ENCODE measurements at places on chromosomes 4 and X.

DNA sequence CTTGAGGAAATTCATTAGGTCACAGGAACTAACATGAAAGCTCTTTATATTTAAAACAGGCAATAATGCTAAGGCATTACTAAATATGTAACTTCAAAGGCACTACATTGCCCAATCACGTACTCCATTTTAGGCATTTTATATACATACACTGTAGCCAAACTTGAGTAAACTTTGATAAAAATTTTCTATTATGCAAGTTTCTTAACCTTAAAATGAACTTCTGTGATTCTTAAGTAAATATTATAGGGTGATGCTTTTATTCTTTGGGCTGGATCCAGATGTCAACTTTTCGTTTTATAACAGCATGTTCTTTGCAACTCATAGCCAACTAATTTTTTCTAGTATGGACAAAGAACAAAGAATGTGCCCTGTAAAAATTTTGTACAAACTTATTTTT, 28.3 kb upstream of the MAP9 start:
- DNase-seq = no peak

DNA sequence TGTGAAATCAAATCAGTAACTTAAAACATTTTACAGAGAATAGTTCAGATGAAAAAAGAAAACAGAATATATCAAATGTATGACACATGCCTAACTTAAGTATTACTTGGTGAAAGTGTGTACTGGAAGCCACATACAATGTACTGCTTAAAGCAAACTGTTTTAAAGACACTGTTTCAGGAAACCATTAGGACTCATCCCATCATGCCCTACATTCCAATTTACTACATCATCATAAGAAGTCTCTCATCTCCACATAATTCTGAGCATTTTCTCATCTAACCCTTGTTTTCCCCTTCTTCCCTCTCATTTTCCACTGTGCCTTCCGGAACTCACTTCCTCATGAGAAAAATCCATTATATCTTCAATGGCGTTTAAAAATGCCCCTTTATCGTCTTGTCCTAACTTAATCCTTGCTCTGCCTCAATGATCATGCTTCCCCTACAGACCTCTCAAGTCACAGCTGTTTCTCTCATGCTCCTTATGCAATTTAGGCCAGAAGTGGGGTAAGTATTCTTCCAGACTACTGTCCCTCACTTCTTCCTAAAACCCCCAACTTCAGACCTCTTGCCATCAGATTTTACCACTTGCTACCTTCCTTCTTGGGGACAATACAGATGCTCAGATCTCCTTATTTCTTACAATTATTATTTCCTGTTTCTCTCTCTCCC, 26.8 kb upstream of the FGF5 start:
- DNase-seq = no peak

GRCh38 chrX:13334491-13334890, 14.6 kb upstream of the ATXN3L start:
- no peak for DNase-seq

DNA sequence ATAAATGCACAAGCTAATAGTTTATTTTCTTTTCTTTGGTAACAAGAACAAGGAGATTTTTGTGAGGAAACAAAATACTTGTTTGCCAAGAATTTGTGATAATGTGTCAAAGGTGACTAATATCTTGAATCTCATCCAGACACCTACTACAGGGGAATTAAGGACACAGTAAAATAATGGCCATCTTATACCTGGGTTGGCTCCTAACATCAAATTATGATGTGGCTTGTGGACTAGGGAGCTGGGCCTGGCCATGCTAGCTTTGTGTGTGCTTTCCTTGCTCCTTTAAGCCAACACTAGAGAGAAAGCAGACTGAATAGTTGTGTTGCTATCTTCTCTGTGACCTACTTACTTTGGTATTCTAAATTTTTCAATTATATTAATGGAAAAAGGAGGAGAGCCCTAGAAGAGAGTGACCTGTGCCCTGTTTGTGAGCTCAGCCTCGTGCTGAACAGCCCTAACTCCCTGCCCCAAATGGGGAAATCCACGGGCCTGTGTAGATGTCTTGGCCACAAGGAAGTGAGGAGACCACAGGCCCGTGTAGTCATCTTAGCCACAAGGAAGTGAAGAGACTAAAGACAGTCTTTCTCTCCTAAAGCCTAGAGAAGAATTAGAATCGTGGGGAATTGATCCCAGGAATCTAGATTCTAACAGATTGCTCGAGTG, 23.3 kb downstream of the ARHGAP24 start:
- no peak for DNase-seq

- DNase-seq = no peak
Observed at GRCh38 chr4:118935819-118936218, 47.2 kb downstream of the SYNPO2 start.

DNA sequence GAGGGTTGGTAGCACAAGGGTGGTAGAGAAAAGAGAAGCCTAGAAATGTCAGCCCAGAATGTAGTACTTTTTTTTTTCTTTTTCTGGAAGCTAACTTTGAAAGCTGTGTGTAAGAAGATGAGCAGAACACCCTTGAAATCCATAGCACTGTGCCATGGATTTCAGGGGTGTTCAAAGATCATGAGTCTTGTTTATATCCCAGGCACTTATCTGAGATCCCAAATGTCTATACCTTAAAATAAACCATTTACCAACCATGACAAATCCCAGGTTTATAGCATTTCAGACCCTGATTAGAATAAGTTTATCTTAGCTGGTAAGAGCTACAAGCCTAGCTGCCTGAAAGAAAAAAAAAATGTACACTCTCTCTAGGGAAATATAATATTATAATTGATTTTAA, 389.9 kb upstream of the ANXA10 start:
- no peak for DNase-seq

GRCh38 chr4:149347139-149347538, 468.5 kb downstream of the IQCM start:
- no peak for DNase-seq

- DNase-seq = peak; percentile 23
Observed at GRCh38 chrX:17860811-17861488, at the start of gene RAI2. TSS of gene RAI2 (minus strand) at chrX:17861298. CDS start at chrX:17802010, 59,288 bp downstream.

GRCh38 chrX:143298663-143299241, 218.5 kb downstream of the SPANXN3 start:
- no peak for DNase-seq

DNA sequence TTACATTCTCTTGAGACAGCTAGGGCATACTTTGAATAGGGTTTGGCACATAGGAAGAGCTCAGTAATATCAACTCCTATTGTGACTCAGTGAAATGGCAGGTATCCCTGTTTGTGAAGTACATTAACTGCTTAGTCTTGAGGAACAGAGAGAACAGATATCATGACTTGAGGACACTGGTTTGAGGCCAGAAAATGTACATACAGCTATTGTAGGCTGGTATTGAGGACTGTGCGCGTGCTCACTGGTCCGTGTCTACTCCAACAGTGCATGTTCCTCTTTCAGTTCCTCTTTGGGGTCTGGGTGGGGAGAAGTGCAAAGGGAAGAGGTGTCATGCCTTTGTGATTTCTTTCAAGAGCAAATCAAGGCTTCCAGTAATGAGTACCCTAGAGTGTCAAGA, 34.6 kb upstream of the TBC1D9 start:
- DNase-seq = no peak

GRCh38 chr4:148238086-148238485, 204.1 kb downstream of the NR3C2 start:
- DNase-seq = no peak

DNA sequence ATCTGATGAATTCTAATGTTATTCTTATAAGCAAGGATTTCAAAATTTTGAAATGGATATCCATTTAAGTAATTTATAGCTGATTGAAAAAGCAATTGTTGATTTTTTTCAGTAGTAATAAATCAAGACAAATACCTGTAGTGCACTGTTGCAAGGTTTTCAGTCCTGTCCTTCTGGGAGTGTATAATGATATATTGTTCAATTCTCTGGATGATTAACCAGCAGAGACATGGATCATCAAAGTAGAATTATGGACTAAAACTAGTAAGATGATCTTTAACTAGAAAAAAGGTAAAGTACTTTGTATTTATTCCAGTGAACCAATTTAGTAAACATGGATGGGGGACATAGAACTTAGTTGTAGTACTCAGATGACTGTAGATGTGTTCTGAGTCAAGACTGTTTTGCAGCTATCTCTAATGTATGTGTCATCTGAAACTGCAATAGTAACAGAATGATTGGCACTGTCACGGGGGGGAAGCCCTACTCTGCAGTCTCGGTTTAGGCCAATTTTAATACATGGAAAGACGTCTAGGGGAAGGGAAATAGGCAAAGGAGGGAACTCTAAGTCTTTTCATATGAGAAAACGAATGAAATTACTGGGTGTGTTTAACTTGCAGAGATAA, 121.9 kb downstream of the GLRA3 start:
- DNase-seq = no peak

DNA sequence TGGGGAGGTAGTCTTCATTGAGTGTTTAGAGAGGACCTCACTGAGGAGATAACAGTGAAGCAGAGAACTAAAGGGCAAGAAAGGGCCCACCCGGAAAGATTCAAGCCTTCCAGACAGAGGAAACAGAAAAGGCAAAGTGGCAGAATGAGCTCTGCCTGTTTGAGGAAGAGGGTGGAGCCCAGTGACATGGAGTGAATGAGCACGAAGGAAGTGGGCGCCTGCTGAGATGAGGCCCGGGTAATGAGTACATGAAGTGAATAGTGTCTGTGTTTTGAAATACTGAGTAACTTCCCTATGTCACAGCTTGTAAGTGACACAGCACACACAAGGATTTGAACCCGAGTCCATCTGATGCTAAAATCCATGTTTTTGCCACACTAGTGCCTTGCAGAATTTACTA, 32.5 kb upstream of the TLR2 start:
- peak; percentile 29 for DNase-seq
